ENCODE measurements at places on chromosomes 16 and 17.

- no peak for DNase-seq
Observed at GRCh38 chr17:34015253-34015652, 239.8 kb upstream of the CCL2 start.

GRCh38 chr17:17036524-17036998, 5.7 kb upstream of the MPRIP start:
- no peak for DNase-seq

DNA sequence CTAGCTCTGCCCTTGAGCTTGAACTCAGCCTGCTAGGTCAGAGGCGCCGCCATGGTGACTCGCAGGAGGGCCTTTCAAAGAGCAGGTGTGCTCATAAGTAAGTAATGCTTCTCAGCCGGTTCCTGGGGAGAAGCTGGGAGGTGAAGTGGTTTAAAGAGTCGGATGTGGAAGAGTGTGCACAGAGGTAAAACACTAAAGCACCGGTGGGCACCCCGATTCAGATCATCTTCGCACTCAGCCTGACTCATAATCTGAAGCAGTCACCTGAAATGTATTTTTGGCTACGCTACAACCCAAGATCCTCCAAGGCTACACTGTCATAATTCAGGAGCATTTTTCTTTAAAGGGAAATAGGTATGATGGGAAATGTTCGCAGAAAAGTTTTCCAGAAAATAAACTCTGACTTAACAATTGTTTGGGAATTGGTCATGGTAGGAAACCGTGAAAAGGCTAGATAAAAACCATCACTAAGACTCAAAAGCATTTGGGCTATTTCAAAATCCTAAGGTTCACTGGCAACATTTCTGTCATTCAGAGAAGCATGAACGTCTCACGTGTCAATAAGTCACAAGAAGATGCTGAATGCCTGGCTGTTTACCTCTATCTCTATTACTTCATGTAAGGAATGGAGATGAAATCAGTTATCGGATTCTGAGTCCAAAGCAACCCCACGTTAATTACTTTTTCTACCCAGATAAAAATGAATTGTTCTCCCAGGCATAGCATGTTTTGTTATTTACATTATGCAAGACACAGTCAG, 17.8 kb downstream of the CDH8 start:
- DNase-seq, result no peak

DNA sequence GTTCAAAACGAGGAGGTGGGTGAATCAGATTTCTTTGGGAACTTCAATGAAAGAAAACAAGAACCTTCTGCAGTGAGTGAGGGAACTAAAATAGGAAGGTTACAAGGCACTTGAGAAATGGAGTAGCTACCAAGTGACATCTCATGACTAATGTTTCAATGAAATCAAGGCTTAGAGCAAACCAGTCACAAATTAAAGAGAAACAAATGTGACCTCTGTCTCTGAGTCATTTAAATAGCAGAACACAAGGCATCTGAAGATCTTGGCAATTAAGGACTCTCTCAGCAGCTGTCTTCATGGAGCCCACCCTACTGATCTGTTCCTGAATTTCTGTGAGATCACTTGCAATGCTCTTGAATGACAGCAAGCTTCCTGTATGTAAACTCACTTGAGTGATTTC, 109.5 kb downstream of the CDH11 start:
- DNase-seq, result no peak

DNA sequence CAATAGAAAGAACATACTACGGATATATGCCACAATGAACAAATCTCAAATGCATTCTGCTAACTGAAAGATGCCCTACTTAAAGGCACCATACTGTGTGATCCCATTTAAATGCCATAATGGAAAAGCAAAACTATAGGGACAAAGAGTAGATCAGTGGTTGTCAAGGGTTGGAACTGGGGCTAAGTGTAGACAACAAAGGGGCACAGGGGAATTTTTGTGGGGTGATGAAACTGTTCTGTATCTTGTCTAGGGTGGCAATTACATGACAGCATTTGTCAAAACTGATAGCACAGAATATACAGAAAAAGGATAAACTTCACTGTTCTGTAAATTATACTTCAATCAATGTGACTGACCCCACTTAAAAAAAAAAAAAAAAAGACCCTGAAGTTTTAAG, 17.7 kb downstream of the GFOD2 start:
- no peak for DNase-seq

All from activated T-helper 1 cell treated with Interleukin-2 at 50 U/mL for 16 hours (primary cell).